ENCODE measurements at places on chromosomes 5 and 9. TPM values are rescaled to one million over a fixed set of nuclear protein-coding genes. Genes with fewer than 3 reads are reported as not detected.

- DNase-seq, result no peak
Measured at GRCh38 chr5:158209219-158209908, 350.4 kb upstream of the CLINT1 start.

GRCh38 chr5:41435276-41435675, 75.1 kb downstream of the PLCXD3 start:
- DNase-seq, result no peak

Gene FAXDC2
- total RNA-seq, result 15.3 TPM

Gene SLC34A3
- total RNA-seq, result not detected

Gene DAPK1
- total RNA-seq, result 36.9 TPM
